Posterior vena cava (tissue), 2 donors: ENCODE measurements at places on chromosomes 11 and 22. TPM values are rescaled to one million over a fixed set of nuclear protein-coding genes. Genes with fewer than 3 reads are reported as not detected.
A peak's percentile ranks its signal among the peaks of the same experiment; 100 is the strongest.

GRCh38 chr22:48576333-48577013, 1251.2 kb downstream of the BRD1 start:
- no peak for DNase-seq

DNA sequence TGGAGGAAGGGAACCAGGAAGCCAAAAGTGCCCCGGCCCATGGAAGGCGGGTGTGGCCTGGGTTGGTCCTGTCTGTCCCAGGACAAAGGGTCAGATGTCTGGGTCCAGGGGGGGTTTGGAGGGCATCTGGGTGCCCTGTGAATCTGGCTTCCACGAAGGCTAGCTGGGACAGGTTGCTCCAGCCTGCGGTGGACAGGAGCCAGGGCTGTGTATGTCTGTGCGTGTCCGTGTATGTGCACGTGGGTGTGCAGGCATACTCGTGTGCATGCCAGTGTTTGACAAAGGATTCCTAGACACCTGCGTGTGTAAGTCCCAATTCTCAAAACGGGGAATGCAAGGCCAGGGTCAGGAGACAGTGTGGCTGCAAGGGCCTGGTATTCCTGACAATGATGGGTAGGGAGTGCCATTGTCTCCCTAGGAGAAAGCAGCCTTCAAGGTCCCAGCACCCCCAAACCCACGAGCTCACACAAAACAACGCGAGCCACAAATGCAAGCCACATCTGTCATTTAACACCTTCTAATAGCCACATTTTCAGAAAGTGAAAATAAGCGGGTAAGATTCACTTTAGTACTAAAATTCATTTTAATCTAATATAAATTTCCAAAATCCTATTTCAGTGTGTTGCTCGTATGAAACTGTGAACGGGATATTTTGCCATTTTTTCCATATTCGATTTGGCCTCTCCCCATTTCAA, 78.4 kb upstream of the WNT7B start:
- peak; percentile 77 for DNase-seq

FXYD2 gene
- total RNA-seq, result 4.5 TPM

DNA sequence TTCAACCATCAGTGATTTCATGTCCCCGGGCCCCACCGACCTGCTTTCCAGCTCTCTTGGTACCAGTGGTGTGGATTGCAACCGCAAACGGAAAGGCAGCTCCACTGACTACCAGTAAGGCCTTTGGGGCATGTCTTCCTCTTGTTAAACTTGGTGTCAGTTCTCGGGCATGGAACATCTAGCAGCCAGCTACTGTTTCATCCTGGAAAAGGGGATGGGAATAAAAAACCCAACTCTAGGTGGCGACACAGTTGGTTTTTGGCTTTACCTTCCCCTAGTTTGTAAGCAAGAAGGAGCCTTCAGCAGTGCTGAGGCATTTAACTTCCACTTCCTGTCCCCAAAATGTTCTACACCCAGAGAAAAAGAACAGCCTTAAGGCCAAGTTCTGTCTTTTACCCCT, 76.7 kb downstream of the BMAL1 start:
- no peak for DNase-seq

DNA sequence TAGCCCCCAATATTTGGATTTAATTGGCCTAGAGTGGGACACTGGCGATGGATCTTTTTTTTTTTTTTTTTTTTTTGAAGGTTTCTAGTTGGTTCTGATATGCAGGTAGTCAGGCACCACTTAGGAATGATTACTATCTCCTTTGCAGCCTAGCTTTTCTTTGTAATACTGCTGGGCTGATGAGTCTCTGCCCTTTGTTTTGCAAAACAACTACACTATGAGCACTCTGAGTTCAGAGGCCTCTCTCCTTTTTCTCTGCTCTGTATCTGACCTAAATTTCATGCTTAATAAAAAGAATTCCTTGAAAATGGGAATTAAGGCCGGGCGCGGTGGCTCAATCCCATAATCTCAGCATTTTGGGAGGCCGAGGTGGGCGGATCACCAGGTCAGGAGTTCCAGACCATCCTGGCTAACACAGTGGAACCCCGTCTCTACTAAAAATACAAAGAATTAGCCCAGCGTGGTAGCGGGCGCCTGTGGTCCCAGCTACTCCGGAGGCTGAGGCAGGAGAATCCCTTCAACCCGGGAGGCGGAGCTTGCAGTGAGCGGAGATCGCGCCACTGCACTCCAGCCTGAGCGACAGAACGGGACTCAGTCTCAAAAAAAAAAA, 1312.3 kb downstream of the FAM181B start:
- peak; percentile 36 for DNase-seq

DNA sequence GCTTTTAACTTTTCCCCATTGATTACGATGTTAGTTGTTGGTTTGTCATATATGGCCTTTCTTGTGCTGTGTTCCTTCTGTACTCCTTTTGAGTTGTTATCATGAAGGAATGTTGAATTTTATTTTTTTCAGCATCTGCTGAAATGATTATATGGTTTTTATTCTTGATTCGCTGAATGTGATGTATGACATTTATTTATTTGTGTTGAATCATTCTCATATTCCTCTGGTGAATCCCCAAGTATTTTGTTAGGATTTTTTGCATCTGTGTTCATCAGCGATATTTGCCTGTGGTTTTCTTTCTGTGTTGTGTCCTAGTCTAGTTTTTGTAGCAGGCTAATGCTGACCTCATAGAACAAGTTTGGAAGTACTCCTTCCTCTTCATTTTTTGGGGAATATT, 78.2 kb downstream of the GGT1 start:
- DNase-seq, result no peak

ZNF202 gene
- total RNA-seq, result 6.4 TPM

GRCh38 chr11:45025716-45026492, 75.2 kb upstream of the TP53I11 start:
- peak; percentile 89 for DNase-seq
